AG04449 (cell line): ENCODE measurements at places on chromosomes 13 and 19.

- DNase-seq: no peak
These were observed 1651.9 kb upstream of the MIR17HG start for GRCh38 chr13:89695343-89696257.

DNA sequence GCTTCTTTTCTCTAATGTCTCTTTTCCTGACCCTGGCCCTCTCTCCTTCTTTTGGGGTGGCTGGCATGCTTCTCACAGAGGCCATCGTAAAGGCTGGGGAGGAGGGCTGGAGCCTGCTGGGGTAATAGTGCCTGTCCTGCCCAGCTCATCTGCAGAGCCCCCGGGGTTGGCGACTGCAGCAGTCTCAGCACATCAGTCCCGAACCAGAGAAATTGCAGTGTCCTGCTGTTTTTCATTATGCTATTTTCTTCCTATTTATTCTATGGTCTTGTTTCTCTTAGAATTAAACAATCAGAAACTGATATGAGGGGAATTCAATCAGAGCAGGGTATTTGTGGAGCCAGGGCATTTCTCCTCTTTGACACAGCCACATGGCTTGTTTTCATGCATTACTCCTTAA is 166.4 kb downstream of the SHISA2 start:
- DNase-seq: no peak

GRCh38 chr19:35307931-35308330 is 16.0 kb downstream of the MAG start:
- DNase-seq: no peak

GRCh38 chr19:5934069-5934401 is 20.0 kb downstream of the CAPS start:
- DNase-seq: no peak
